NCI-H345 (cell line): ENCODE measurements at places on chromosomes 12 and 14.

GRCh38 chr12:1920436-1920835 is 2.0 kb upstream of the CACNA2D4 start:
- no peak for DNase-seq

GRCh38 chr12:95829395-95829794 is 29.4 kb upstream of the SNRPF start:
- no peak for DNase-seq

DNA sequence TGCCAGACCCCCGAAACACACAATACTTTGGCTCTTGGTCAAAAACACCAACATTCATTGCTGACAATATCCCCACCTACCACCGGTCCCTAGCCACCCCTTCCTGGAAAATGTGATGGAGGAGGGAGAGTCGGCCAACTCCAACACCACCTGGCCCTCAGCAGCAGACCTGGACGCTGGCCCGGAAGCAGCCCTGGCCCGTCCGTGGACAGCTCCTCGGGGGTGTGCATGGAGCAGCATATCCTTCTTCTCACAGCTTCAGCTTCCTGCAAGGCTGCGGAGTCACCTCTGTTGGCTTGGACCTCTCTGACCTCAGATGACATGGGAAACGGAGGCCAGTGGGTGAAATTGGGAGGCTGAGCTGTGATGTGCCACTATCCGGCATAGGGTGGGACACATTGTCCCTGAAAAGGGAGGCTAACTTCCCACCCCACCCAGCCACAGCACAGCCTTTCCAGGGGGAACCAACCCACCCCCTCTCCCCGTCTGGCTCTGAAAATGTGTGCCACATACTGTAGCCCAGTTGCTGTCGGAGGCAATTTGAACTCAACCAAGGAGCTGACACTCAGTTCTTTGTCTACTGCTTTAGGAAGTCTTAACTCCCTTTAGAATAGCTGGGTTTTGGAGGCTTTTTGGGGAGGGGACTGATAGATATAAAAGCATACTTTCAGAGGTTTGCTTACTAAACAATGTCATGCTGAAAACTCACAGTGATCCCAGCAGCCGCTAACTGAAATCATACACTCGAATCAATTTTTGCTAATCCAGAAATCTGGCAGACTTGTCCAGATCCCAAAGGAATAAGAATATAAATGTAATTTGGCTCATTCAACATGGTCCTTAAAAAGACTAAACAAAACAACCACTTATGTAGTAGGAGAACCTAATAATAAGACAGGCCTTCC is 43.1 kb upstream of the LTA4H start:
- no peak for DNase-seq

GRCh38 chr12:108308395-108309085 is 30.6 kb downstream of the CMKLR1 start:
- DNase-seq: no peak

DNA sequence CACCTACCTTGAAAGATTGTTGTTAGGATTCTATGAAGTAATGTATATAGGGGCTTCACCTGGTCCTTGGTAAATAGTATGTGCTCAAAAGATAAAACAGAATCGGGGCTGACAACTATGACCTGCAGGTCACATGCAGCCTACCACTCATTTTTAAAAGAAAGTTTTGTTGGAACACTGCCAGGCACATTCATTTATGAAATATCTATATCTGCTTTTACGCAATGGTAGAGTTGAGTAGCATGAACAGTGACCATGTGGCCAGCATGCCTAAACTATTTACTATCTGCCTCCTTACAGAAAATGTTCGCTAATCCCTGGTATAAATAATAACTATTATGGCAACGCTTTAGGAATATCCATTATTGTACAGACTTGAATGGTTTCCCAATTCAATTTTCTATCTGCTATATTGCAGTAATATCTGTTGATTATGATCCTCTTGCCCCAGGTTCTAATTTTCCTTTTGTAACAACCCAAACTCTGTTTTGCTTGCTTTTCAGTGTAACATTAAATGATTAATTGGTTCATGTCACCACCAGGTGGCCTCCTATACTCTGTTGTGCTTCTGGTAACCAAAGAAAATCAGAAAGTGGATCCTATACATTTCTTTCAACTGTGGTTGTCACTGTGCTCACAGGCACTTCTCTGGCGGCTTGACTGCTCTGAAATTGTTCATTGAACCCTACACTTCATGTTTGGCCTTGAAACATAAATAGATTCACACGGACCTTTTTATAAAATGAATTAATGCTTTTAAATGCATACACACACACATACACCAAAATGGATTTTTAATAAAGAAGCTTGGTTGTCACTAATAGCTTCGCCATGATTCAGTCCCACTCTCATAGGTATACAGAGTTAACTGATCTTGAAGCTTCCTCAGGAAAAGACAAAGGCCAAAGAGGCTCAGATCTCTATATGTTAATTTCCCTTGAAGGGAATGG is 227.7 kb upstream of the NPAS3 start:
- DNase-seq: peak; percentile 42

DNA sequence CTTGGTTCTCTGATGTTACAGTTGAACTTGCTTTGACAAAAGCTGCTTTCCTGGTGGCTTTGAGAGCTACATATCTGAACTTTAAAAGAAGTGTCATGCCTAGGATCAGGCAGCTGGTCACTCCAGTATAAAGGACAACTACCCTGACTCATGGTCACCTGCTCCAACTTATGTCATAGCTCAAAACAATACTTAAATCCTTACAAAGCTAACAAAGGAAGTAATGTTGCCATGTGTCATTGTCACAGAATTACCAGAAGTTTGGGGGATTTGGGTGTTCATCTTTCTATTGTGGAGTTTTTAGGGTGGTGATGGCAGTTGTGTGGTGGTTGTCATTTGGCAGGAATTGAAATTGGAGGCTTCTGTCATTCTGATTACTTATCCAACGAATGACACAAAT is 1.8 kb upstream of the TCP11L2 start:
- no peak for DNase-seq

GRCh38 chr14:77189479-77189878 is 7.9 kb downstream of the TMEM63C start:
- peak; percentile 2 for DNase-seq

DNA sequence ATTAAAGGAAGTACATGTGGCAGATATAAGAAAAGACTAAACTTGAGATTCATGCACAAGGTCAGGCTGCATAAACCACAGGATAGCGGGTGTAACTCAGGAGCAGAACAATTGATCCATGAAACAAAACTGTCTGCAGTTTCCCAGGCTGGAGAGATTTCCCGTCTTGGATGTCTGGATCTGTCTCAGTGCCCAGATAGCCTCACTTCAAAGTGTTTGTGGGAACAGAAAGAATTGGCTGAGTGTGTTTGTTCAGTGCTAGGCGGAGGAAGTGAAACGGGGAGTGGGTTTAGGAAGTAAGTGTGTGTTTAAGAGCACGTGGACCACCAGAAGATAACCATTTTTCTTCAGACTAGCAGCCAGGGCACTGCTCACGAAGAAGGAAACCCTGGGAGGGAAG is 1.4 kb upstream of the RNASE10 start:
- no peak for DNase-seq

GRCh38 chr12:121578230-121579189 is 2.3 kb downstream of the KDM2B start:
- DNase-seq: no peak

DNA sequence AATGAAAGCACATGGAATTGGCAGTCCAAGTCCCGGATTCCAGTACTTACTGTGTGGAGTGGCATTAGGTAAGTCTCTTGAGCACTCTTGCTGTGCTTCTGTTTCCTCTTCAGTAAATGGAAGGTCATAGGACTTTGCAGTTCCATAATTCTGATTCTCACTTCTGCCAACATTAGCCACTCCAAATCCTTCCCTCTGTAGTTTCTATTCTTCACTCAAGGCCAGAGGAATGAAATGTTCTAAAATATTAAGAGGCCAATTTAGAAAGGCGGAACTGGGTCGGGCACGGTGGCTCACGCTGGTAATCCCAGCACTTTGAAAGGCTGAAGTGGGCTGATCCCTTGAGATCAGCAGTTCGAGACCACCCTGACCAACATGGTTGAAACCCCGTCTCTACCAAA is 19.8 kb upstream of the SLC5A8 start:
- no peak for DNase-seq

DNA sequence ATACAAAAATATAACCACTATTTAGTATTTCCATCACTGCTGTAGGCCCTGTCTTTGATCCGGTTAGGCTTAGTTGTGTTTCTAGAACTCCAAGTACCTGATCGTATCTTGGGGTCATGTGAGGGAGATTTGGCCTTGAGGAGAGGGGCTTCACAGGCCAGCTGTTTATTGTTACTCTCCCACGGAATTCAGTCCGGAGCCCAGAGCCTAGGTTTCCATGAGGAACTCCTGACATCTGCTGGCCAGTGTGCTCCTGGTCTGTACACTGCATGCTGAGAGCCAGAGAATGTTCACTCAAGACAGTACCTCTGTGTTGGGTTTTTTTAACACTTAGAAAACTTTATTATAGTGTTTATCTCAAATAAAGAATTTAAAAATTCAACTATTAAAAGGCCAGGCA is 341.0 kb upstream of the TMEM132C start:
- no peak for DNase-seq

DNA sequence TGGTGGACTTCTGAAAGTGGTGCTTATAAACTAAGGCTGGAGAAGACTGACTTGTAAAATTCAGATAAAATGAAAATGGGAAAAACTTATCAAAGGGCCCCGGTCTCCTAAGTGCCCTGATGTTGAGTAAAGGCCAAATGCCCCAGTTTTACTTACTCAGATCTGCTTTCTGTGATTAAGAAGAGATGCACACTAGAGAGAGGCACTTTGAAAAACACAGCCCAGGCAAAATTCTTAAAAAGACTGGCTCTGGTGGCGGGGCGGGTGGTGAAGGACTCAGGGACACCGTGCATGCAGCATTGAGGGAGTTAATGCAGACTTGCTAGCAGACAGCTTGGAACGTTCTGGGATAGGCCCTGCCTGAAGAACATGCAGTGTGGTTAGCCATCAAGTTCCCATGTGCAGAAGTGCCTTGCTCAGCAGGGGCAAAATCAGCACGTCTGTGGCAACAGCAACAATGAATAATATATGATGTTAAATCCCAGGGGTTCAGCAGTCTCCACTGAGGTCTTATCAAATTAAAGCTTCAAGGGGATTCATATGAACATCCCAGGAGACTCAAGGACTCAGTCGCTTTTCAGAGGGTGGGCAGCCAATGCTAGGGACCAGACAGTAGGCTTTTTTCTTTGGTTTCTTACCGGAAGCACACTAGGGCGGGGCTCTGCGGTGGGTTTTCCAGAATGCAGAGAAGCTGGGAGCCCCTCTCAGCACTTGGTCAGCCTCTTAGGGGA is 105.0 kb downstream of the DAD1 start:
- DNase-seq: no peak

DNA sequence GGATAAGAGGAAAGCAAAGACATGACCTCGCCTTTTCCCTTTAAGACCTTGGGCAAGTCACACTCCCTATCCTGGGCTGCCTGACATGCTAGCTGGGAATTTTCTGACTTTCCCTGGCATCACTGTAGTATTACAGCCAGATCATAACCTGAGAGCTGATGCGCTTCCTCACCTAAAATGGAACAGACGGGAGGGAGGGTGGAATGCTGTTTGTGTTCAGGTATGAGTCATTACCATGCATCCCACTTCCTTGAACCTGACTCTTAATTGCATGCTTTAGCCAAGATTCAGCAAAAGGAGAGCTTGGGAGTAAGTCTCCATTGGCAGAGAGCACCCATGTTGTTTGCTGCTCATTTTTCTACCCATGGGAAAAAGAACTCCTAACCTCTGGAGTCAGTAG is 156.5 kb downstream of the KCNK10 start:
- no peak for DNase-seq

DNA sequence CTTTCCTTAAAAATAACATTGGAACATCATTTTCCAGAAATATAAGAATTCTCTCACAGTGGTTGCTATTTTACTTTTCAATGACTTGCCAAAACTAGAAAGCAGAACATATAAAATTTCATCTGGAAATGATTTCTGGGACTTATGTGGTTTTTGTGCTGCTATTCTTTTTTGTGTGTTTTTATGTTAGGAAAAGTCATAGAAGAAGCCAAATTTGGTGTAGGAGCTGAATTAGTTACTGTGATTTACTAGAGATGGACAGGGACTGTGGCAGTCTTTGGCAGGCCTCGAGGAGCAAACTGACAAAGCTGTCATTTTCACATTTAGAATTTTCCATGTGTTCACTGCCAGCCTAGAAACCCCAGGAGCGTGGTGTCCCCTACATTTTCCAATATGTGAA is 38.3 kb upstream of the LDHB start:
- DNase-seq: no peak

DNA sequence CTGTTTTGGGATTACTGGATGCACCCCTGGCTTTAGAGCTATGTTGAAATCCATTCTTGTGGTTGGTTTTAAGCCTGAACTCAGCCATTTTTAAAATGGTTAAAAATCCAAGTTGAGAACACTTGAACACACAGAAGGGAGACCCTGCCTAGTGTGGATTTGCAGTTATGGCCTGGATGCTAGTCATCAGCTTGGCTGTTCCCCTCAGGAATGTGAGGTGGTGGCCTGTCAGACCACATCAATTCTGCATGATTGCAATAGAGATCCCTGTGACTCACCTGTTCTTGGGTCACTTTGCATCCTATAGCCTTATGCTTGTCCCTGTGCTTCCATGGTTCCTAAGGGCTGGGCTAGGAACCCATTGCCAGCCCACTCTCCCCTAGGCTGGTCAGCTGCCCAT is 454.1 kb downstream of the ATP23 start:
- DNase-seq: no peak

- DNase-seq: peak; percentile 5
Measured at GRCh38 chr12:38328306-38328895, 11.8 kb downstream of the ALG10B start.

DNA sequence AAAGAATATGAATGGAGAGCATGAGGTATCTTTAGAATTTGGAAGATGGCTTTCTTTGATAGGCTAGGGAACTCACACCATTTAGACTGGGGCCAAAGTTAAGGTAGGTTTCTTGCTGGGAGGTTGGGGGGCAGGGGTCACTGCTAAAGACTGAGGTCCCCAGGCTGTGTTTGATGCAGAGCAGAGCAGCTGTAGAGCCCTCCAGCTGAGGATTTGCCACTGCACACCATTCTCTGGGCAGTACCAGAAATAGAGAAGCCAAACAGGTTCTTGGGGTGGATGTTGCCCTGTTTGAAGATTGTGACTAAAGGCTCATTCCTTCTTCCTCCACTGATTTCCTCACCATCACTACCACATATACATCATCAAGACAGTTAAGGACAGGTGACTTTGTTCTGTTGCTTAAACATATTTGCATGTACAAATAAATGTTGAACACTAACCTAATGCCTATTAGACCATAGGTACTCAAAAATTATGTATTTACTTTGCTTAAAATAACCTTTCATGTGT is 7.9 kb downstream of the NTF3 start:
- DNase-seq: no peak

- no peak for DNase-seq
Measured at GRCh38 chr14:61280092-61280525, 1.0 kb downstream of the TMEM30B start.

DNA sequence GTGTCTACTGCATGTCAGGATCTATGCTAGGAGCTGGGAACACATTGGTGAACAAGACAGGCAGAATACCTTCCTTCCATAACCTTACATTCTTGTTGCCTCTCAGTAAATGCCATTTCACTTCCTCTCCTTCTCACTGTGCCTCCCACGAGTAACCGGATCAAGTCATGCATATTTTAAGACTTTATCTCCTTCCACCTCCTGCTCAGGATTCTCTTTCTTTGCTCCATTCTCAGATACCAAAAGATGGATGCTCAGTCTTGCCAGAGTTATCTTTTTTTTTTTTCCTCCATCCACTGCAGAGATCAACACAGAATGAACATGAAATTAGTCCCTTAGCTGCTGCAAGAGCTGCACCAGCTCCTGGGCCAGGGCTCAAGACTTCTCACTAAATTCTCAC is 20.0 kb upstream of the APPL2 start:
- no peak for DNase-seq

- no peak for DNase-seq
Measured at GRCh38 chr12:79874665-79875064, 60.2 kb downstream of the PPP1R12A start.
